ENCODE measurements at places on chromosomes 2 and 18. TPM values are rescaled to one million over a fixed set of nuclear protein-coding genes. Genes with fewer than 3 reads are reported as not detected.

- no peak for DNase-seq
Observed at GRCh38 chr2:42794271-42795046, 2.1 kb upstream of the HAAO start.

GRCh38 chr2:42917425-42917927 lies 125.1 kb upstream of the HAAO start:
- DNase-seq: peak; percentile 77

- no peak for DNase-seq
Observed at GRCh38 chr18:48125724-48126123, 195.3 kb upstream of the SMAD2 start.

DNA sequence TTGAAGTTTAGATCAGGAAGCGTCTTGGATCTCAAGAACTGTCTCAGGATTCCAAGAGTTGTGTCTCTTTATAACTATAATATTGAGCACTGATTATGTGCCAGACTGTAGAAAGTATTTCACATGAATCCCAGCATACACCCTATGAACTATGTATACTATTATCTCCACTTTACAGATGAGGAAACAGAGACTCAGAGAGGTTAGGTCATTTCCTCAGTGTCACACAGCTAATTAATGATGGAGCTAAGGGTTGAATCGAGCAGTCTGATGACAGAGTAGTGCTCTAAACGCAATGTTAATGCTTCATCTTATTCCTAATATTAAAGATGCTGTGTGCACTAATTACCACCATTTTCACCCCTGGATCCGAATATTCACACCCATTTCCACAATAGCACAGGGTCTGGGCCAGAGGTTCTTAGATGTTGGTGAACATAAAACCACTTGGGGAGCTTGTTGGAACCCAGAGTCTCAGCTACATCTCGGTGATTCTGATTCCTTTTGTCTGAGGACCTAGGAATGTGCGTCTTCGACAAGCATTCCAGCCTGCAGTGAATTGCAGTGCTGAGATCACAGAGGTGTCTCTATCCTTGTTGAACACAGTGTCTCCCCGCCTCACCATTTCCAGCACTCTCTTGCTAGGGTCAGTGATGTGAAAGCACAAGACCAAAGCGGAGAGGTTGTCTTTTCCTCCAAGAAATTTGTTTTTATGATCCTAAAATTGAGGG lies 213.8 kb downstream of the SP3 start:
- DNase-seq: no peak

- no peak for DNase-seq
Observed at GRCh38 chr18:49400398-49401072, 59.9 kb downstream of the DYM start.

DNA sequence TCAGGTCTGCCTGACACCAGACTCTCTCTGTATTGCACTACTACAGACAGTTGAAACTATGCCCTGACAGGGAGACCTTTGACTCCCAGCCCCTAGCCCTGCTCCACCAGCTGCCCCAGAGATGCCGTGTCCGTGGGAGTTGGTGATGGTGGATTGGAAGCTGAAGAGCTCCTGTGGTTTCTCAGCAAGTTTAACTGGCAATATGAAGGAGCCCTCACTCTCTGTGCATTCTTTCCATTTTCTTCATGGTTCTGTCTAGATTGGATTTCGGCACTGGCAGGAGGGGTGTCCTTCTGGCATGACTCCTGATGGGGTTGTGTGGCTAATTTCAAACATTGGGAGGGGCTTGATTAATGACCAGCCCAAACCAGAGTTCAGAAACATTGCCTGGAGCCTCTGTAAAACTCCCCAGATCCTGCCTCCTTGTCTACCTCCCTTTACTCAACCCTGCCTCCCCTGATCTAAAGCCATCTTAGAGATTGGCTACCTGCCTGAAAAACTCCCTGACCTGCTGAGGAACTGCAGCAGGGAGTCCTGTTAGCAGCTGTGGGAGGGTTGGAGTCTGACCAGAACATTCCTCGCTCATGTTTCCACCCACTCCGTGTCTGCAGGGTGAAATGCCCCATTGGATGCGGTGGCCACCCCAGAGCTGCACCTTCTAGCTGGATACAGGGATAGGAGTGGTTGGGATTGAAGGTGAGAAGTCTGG lies 206.9 kb upstream of the SPRED2 start:
- DNase-seq: no peak

GRCh38 chr2:160581035-160581434 lies 87.4 kb upstream of the RBMS1 start:
- DNase-seq: no peak

DNA sequence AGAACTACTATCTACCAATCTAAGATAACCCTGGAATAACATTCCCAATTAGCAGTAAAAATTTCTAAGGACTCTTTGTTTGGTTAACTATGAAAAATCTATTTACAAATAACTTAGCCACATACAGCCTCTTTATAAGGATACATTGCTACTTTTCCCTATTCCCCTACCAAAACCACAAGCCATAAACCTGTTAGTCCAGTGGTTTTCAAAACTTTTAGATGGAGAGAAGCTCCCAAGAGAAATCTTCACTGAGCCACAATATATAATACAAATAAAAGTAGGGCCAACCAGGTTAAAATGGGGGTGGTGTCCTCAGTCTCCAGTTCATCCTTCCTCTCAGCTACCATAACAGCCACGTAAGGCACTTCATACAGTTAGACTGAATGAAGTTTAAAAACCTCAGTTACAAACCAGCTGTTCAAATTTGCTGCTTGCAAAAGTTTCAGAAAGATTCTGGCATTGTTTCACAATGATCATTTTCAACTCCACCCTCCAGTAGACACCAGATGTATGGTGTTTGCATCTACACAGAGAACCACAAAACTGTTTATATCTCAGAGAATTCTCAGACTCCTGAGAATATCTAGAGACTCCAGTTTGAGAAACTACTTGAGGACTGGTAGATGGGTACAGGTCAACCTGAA lies 26.0 kb downstream of the SOS1 start:
- DNase-seq: peak; percentile 19

DNA sequence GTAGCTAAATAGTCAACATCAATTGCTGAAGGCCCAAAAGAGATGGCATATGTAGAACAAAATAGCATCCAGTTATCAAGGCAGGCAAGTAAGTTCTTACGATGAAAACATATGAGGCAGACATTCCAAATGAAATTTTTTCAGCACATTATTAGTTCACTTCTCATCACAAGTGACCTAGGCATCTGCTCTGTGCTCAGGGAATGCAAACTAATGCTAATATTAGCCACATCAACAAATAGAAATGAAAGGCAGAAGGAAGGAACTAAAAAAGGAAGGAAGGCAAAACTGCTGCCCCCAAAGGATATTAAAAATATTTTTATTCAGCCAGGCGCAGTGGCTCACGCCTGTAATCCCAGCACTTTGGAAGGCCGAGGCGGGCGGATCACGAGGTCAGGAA lies 51.2 kb upstream of the ROCK1 start:
- DNase-seq: no peak

GRCh38 chr2:226893216-226893615 lies 57.4 kb downstream of the RHBDD1 start:
- DNase-seq: no peak

DNA sequence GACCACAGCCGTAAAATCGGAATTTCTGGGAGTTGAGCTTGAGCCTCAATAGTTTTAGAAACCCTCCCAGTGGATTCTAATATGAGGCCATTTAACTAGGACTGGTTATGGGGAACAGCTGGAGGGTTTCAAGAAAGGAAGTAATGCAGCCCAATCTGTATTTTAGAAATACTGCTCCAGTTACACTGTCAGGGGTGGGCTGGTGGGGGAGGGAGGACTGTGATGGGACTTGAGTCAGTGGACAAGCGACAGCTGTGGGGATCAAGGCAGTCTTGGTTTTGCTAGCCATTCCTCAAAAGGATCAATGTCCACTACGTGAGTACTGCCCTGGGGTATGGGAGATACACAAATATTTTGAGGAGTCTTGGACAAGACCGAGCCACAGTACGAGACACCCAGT lies 34.8 kb downstream of the ASB1 start:
- no peak for DNase-seq

SATB2 gene
- 2.7 TPM for polyA plus RNA-seq

CELF4 gene
- not detected for polyA plus RNA-seq

ZNF521 gene
- polyA plus RNA-seq: 29.3 TPM
